Stimulated activated CD4-positive, alpha-beta T cell treated with anti-CD3 and anti-CD28 coated beads, Interleukin-2, amount 100 ng/mL, for 4 hours (primary cell): ENCODE measurements at places on chromosomes 5 and 9.

- no peak for DNase-seq
Observed at GRCh38 chr5:173327084-173327947, 898 bp downstream of the STC2 start.

DNA sequence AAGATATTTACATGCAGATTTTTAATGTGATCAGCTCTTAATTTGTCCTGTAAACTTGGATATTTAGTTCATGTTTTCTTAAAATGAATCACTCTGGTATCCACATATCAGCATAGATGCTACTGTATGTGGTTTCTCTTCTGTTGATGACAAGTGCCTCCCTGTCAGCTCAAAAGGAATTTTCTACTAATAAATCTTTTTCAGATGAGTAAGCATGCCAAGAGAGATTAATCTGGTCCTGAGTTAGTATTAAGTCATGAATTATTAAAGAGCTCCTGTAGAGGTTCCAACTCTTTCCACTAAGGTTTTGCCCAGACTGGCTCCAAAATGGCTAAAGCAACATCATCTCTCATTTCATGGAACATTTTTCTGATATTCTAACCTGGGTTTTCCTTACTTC is 129.2 kb downstream of the GOLPH3 start:
- DNase-seq, result no peak

DNA sequence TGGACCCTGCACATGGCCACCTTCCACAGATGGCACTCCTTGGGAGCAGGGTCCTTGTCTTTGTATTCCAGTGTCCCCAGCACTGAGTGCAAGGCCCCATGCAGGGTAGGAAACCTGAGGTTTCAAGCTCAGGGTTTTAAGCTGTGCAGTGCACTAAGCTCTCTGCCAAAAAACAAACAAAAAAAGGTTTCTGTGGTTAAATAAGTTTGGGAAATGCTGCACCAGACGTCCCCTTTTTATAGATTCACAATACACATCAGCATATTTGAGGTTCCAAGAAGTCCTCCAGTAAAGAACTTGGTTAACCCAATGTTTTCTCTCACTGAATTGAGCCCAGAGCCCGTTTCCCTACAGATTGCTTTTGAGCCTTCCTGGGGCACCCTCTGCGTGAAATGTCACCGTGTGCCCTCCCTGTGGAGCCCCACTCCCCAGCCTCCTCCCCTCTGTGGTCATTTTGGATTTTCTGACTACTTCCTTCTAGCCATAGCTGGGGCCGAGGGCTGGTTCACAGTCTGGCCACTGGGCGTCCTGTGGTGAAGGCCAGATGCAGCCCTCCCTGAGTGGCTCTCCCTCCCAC is 17.1 kb downstream of the DELE1 start:
- no peak for DNase-seq

DNA sequence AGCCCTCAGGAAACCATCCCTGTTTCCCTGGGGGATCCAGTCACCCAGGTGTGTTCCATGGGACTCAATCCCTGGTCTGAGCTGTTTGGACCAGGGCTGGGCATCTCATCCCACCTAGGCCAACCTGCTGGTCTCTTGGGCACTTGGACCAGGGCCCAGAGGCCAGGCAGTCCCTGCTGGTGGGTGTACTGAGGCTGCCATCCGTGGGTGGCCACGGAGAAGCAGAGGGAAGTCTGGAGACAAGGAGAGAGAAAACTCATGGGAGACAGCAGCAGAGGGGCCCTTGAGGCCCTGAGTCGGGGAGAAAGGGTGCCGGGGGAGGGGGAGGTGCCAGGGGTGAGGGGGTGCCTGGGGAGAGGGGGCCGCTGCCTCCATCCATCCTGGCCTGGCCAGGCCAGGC is 247.8 kb downstream of the PBX3 start:
- no peak for DNase-seq

DNA sequence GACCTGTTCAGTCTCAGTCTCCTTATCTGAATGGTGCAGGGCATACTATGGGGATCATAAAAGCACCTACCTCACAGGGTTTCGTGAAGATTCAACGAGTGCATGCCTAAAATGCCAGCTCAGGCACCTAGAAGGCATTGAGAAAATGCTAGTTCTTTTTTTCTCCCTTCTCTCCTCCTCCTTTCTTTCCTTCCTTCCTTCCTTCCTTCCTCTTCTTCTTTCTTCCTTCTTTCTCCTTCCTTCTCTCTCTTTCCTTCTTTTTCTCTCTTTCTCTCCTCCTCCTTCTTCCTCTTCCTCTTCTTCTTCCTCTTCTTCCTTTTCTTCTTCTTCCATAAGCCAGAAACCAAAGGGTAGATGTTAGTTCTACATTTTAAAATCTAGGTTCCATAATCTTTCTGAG is 12.3 kb upstream of the RAB14 start:
- DNase-seq, result no peak

GRCh38 chr9:77909306-77909705 is 122.3 kb downstream of the GNAQ start:
- DNase-seq, result no peak

DNA sequence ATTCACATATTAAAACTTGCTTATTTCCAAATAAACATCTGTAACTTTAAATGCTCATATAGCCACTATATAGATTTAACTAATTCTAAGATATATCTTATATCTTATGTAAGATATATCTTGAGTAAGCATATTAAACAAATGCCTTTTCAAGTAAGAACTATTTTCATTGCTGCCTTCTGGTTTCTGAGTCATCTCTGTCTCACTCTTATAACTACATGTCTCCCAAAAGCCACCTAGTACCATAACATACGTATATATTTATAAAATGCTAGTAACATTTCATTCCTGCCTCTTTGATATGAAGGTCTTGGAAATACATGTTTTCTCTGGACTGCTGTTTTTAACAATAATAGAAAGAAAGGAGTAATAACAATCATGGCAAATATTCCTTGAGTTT is 429.5 kb downstream of the DTWD2 start:
- DNase-seq, result no peak

- DNase-seq, result no peak
Observed at GRCh38 chr5:88093765-88094164, 174.9 kb downstream of the TMEM161B start.

- no peak for DNase-seq
Observed at GRCh38 chr9:111095441-111095840, 57.2 kb upstream of the LPAR1 start.

- DNase-seq, result no peak
Observed at GRCh38 chr9:70701163-70701562, 286.7 kb upstream of the KLF9 start.

DNA sequence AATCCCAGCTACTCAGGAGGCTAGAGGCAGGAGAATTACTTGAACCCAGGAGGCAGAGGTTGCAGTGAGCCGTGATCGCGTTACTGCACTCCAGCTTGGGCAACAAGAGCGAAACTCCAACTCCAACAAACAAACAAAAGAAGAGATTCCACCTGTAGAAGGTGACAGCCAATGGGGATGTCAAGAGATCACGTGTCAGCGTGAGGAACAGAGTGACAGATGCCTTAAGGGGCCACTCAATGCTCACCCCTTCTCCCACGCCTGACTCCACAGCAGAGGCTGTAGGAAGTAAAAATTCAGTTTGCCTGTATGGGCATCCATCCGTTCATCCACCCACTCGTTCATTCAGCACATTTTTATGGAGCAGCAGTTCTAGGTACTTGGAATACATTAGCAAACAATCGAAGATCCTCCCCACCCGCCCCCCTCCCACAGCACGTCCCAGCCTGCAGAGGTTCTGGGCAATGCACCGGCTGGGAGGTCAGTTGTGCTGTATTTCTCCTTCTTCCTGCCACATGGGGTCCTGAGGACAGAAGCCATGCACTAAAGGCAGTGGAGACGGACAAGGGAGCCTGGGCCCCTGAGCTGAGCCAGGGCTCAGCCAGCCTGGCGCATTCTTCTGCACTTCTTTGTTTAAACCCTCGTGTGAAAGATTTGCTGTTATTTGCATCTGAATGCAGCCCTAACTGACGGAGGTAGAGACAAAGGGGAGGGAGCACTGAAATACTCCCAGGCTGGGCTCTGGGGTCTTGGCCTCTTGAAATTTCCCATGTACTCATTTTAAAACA is 11.3 kb upstream of the RNF130 start:
- no peak for DNase-seq

- no peak for DNase-seq
Observed at GRCh38 chr5:18305288-18305924, 671.1 kb downstream of the TAF11L14 start.

DNA sequence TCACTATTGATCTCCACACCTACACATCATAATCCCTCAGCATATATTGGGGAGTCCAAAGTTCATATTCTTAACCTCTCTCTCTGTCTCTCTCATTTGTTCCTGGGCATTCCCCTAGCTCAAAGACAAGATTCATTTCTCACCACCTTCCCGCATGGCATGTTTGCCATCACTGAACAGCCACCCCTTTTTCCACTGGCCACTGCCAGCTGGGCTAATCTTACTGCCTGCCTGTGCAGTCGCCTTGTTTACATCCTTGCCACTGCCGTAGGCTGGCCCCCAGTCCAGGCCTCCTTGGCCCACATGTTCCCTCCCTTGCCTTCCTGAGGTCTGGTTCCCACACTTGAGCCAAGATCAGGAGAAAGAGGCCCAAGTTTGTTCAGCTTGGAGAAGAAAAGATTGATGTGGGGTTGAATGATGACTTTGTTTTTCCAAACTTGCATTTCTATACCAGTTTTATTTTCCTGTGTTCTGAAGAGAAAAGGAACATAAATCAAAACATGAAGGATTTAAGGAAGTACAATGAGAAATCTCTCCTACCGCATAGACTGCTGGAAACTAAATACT is 80.2 kb downstream of the PLAC8L1 start:
- no peak for DNase-seq

DNA sequence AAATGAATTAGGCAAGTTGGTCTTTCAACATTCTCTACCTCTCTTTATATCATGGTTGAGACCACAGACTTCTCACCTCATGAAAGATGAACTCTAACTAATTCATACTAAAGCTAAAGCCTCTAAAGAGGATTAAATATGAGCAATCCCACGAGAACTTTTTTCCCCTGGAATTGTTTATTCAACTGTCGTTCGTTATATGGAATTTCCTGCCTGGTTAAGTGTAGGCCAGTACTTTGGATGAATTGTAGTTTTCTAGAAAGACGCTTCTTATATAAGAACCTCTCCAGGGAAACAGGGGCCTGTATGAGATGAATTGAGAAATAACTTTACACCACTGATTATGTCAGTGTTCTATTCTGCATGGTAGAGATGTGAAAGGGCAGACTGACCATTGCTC is 42.9 kb downstream of the PDCD1LG2 start:
- no peak for DNase-seq

- no peak for DNase-seq
Observed at GRCh38 chr5:79713727-79714126, 24.1 kb downstream of the CMYA5 start.

DNA sequence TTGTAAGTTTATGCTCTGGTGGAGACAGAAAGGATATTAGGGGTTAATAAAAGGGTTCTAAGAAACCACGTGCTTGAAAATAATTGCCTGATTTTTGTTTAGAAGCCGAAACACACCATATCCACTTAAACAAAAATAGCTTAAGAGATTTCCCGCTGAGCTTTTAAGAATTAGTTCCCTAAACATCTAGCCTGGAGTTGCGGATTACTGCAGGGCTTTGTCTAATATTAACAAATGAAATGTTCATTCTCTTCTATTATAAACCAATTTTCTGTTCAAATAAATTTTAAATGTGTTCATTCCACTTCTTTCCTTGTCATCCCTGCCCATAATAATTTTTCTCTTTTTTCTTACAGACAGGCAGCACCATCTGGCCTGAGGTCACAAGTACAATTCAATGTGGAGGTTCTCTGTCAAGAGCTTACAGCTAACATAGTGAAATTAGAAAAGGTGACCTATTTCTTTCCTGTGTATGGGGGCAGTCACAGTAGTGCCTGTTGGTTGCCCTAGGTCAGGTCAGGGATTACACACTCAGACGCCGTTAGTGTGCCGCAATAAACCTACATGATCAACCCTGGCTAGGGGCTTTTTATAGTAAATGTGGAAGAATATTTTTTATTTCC is 65.3 kb downstream of the GRAMD2B start:
- no peak for DNase-seq
